ENCODE measurements at places on chromosomes 2 and 18.

DNA sequence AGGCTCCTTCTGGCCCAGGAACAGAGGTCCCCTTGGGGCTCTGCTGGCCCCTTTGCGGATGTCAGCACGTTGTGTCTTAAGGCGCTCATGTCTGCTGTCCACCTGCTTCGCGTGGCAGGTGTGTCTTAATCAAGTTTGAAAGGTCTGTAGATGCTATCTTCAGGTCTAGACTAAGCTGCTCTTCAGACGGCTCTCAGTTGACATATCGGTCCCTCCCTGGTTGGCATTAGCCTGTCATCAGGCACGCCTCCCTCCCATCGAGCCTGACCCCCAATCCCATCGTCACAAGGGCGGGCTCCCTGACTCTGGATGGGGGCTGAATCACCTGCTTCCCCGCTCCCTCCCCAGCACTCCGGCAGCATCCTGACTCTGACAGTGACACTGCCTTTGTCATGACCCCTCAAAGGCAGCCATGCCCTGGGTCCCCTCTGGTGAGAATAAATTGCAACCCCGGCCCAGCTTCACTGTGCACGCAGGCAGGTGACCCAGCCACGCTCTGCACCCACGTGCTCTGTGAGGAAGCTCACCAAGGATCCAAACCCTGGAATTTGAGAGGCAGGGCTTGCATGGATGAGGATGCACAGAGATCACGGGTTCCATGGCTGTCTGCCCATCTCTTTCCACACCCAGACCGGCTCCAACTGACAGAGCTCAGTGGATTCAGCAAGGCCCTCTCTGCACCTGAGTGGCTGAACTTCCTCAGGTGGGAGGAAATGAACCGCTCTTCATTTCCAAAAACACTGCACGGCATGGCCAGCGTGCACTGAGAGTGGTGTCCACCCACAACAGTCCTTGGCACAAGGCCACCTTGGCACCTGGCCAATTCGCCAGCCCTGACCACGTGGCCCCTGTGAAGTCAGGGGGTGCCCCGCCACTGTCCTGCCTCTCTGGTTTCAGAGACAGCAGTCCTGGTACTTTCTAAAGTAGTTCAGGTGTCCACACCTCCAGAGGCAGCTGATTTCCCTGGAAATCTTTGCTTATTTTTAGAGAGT, 110.2 kb upstream of the GPC1 start:
- no peak for DNase-seq

GRCh38 chr2:91477731-91478672, 2786.5 kb downstream of the RPIA start:
- no peak for DNase-seq

GRCh38 chr2:217010173-217010572, 150.3 kb upstream of the TNP1 start:
- no peak for DNase-seq

GRCh38 chr2:227006189-227006897, 157.7 kb downstream of the COL4A4 start:
- DNase-seq: no peak

DNA sequence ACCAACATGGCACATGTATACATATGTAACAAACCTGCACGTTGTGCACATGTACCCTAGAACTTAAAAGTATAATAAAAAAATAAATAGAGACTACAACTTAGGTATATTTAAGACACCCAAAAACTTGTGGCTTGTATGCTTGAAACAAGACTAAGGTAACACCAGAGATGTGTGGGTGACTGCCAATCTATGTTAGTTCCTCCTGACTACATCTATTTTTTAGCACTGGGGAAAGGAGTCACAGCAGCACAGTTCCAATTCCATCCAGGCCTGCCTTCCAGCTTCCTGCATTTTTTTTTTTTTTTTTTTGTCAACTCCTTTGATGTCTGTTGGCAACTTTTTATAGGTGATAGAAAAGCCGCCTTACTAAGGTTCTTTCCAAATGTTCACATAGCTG, 18.2 kb downstream of the C2orf69 start:
- no peak for DNase-seq

GRCh38 chr18:15165048-15165447, 417.1 kb downstream of the ANKRD30B start:
- no peak for DNase-seq

DNA sequence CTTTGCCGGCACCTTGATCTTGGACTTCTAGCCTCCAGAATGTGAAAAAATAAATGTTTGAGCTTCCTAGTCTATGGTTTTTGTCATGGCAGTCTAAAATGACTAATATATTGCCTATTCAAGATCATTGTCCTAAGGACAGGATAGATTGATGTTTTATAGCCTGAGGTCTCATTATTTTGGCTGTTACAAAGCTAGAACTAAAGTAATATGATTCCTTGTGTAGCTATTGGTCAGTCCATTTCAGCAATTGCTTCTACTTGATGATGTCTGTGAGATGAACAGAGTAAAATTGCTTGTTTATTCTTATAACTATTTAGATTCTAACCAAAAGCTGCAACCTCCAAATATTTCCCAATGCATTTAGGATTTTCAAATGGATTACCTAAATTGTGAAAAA, 145.0 kb downstream of the HRH4 start:
- DNase-seq: no peak

- no peak for DNase-seq
Measured at GRCh38 chr2:214737188-214737587, 72.3 kb downstream of the BARD1 start.
